ENCODE measurements at places on chromosomes 16 and 17.

DNA sequence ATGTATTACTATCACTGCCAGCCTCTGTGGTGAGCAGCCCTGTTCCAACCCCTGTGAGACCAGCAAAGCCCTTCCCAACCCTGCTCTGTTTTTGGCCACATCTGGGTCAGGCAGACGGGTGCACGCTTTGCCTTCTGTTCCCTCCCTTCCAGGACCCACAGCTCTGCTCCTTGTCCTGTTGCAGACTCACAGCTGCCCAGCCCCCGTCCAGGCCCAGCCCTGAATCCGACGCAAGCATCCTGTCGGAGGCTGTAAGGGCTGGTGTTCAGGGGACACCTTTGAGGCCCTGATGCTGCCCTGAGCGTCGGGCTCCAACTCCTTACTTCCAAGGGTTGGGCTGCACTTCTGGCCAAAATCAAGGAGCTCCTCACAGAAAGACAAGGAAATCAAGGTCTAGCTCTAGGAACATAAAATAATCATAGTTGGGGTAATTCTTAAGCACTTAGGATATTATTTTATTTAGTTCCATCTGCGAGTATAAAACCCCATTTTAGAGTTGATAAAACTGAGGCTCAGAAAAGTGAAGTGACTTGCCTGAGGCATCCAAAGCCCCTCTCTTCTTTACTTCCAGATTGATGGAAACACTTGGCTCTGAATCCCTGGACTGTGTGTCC lies 14.3 kb upstream of the SRCIN1 start:
- no peak for DNase-seq

- no peak for DNase-seq
These were observed 3.1 kb downstream of the DDX19A start for GRCh38 chr16:70349783-70350182.

DNA sequence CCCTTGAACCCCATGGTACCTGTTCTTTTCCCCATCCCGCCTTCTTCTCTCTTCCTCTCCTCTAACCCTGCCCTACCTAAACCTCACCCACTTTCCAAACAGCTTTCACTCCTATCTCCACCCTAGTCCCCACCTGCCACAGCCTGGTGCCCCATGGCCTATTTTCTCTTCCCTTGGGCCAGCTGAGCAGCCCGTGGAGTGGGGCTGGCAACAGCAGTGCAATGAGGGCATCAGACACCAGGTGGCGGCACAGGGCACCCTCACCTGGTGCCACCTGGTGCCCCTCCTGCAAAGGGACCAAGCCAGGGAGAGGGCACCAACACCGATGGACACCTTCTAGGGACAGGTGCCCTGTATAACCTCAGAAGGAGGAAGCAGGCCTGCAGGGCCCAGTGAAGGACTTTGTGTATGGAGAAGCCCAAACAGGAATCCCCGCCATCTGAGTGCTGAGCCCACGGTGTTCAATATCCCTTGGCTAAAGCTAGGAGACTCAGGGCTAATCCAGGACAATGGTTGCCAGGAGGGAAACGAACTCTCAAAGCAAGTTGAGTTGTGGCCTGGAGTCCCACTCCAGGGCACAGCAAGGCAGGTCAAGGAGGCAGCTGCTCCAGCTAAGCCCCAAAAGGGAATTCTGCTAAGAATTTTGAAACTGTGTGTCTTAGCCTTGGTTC lies 4.0 kb upstream of the ABCC3 start:
- peak; percentile 54 for DNase-seq

- DNase-seq, result no peak
These were observed 4.1 kb downstream of the PAM16 start for GRCh38 chr16:4347010-4347409.

GRCh38 chr16:69796285-69797118 lies 34.4 kb downstream of the WWP2 start:
- peak; percentile 48 for DNase-seq

GRCh38 chr17:76275382-76276068 lies 10.4 kb downstream of the UBALD2 start:
- DNase-seq, result no peak

DNA sequence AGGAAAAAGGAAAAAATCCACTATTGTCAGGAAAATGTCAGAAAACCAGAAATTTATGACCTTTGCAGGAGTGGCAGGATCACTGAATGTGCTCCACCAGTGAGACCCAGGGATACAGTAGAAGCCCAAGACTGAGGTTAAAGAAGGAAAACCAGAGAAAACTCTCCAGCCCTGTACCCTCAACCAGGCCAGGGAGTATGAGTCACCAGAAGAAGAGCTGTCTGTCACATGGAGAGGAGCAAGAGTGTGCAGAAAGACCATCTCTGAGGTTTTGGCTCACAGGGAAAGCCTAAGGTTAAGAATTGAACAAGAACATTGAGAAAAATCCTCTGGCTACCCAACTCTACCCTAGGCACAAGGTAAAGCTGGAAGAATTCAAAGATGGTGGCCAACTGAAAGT lies 47.6 kb upstream of the MON1B start:
- no peak for DNase-seq

DNA sequence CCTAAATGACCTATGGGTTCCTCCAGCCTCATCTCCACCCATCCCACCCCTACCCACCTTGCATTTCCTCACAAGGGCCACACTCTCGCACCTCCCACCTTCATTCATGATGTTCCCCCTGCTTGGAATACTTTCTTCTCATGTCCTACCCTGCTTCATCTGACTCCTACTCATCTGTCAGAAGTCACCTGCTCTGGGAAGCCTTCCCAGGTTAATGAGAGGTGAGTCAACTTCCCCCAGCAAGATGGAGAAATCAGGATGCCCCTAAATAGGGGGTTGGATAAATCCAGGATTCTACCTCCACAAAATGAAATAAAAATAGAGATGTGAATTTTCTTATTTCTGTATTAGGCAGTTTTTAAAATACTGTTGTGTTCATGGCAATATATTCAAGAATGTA lies 51.0 kb upstream of the WSB1 start:
- no peak for DNase-seq

GRCh38 chr17:57911834-57912673 lies 43.2 kb downstream of the CUEDC1 start:
- DNase-seq, result no peak

DNA sequence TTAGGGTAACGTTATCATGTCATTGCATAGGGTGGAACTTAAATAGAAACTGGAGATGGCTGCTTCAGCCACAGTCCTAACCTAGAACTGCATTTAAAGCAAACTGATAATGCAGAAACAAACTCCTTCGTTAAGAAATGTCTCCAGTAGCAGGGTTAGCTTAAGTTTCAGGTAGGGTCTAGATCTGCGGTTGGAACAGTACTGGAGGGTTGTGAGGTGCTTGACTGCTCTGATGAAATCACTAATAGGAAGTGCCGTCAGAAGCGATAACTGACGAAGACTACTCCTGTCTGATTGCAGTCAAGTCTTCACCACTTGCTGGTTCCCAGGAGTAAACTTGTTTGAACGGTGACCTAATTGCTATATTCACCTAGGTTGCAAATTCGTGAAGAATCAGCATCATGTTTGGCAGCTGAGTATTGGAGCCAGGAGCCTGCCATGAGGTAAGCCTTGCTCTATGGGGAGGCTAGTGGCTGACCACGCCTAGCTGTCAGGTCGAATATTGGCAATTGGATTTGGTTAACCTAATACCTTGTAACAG lies 24.5 kb downstream of the TRPV2 start:
- DNase-seq, result peak; percentile 66

DNA sequence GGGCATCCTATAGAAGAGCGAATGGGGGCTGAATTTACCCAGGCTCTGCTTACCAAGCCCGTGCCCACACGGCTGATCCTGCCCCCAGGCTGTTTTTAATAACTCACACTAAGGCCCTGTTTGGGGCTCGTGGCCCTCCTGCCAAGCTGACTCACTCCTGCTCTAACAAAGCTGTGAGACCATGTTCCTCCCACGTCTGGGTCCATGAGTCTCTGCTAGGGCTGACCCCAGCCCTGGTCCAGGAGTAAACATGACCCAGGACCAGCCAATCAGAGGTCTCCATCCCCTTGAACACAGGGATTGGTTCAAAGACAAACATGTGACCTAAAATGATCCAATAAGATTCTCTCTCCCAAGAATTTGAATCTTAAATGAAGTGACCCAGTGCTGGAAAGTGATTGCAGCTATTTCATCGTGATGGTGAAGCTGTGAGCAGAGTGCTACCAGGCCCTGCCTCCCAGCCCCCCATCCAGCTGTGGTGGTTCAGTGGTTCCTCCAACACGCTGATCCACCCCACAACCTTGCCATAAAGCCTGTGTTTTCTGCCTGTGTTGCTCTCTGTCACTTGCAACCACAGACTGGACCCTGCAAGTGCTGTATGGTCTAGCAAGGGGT lies 57.2 kb downstream of the C16orf82 start:
- DNase-seq, result no peak

DNA sequence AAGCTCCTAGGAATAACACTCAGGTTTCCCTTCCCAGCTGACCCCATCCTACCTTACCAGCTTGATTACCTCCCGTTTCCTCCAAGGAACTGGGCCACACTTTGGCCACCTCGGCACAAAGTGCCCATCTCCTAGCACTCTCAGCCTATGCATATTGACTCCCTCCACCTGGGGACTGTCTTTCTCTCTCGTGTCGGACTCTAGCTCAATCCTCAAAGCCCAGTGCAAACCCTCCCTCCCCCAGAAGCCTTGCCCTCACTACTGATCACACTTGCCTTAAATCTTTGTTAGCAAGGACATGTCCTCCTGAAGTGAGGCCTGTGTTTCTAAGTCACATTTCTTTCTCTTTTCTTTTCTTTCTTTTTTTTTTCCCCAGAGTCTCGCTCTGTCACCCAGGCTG lies 2.6 kb upstream of the RAB26 start:
- no peak for DNase-seq

DNA sequence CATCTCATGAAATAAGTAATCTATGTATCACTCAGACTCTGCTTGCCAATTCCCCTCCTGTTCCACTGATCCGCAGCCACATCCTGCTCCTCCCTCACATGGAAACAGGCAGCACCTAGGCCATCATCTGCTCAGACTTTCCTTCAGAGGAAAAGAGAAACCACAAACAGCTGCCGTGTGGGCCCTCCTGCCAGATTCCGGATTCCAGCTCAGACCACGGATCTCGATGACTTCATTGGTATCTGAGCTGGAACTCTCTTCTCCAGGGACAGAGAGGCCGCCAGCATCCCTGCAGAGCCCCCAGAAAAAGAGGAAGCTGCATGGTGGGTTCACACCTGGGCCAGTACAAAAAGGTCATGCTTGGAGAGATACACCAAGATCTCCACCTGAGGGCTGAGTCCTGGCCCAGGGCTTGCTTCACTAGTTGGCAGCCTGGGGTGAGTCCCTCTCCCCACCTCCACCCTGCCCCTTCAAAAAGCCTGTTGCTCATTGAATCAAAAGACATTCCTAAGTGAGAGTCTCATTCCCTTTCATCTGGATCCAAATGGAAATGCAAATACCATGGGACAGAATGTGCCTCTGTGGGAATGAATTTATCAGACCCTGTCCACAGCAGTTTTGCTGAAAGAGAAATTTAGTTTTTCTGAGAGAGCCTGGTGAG lies 47.2 kb downstream of the HOXB1 start:
- DNase-seq, result no peak

DNA sequence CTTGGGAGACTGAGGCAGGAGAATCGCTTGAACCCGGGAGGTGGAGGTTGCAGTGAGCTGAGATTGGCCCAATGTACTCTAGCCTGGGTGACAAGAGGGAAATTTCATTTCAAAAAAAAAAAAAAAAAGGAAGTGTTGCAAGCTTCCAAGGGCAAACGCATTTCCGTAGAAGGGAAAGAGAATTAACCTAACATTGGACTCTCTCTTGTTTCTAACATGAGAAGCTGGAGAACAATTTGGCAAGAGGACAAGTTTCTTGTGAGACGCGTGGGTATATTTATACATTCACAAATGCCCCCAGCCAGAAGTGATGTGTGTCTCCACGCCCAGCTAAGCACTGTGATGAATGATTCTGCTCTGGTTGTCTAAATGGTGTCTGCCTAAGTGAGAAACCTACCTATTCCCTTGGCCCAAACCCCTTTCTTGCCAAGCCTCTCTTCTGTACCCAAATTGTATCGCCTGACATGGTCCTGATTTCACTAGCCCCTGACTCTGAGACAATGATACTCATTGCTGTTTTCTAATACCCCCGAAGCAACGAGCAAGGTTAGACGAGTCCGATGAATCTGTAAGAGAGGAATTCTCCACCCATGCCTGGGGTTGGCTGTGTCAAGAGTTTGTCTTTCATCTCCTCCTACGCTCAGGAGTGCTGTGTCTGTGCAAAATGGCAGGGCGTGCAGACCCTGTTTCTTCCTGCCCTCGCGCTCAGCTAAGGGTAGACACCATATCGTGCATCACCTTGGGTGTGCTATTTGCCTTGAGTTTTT lies 14.2 kb upstream of the ST6GALNAC2 start:
- no peak for DNase-seq

DNA sequence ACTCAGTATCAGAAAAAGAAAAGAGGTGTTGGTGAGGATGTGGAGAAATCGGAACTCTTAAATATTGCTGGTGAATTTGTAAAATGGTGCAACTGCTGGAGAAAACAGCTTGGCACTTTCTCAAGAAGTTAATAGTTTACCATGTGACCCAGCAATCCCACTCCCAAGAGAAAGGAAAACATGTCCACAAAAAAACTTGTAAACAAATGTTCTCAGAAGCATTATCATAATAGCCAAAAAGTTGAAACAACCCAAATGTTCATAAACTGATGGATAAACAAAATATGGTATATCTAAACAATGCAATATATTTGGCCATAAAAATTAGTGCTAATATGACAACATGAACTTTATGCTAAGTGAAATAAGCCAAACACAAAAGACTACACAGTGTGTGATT lies 2.6 kb upstream of the MAPK7 start:
- DNase-seq, result no peak

- no peak for DNase-seq
These were observed 174.9 kb downstream of the RAB11FIP4 start for GRCh38 chr17:31566247-31566991.

- DNase-seq, result no peak
These were observed 67.9 kb downstream of the RAI1 start for GRCh38 chr17:17749025-17749772.

- no peak for DNase-seq
These were observed 454.8 kb upstream of the CDH11 start for GRCh38 chr16:65576631-65577030.

- no peak for DNase-seq
These were observed 1.4 kb upstream of the TTLL6 start for GRCh38 chr17:48818361-48818841.

DNA sequence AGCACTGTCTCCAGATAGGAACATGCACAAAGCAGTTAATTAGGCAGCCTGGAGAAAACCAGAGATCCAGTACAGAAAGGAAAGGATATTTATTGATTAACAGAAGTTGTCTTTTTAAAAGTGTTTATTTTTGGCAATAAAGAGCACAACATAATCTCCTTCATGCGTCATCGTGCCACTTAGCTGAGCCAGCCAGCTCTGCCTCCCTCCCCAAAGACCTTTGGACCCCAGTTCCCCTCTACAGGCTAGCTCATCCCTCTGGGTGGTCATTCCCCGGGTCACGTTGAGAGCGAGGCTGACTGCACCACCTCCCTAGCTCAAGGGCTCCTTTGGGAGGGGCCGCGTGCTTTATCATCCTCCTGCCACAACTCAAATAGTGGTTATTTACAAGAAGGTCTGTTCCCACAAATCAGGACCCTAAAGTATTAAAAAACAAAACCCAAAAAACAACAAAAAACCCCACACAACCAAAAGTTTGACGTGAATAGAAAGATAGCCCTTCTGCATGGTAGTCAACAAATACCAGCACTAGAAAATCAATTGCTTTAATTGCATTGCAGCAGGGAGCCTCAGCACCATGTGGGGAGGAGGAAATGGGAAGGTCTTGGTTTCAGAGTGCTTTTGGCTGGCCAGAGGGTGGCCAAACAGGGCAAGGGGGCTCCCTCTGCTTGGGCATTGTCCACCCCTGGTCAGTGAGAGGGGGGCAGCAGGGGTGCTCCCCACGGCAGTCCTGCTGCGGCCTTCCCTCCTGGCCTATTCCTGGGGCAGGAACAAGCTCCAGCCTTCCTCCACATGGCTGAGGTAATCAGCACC lies 9.6 kb downstream of the POLR2C start:
- DNase-seq, result no peak

- DNase-seq, result peak; percentile 56
These were observed 1.4 kb downstream of the MMD start for GRCh38 chr17:55420067-55420775.
